Renal pelvis (tissue), 12 donors: ENCODE measurements at places on chromosomes 4 and X. TPM values are rescaled to one million over a fixed set of nuclear protein-coding genes. Genes with fewer than 3 reads are reported as not detected.

The BEND2 gene
- 0.08 TPM for polyA plus RNA-seq

The GAGE12E gene
- not detected for polyA plus RNA-seq

The RAB40A gene
- 4.8 TPM for polyA plus RNA-seq

The MAN2B2 gene
- polyA plus RNA-seq = 18.0 TPM

The IL21 gene
- polyA plus RNA-seq = not detected

The HOPX gene
- polyA plus RNA-seq = 11.0 TPM

The NR0B1 gene
- 0.47 TPM for polyA plus RNA-seq

The MAP7D2 gene
- polyA plus RNA-seq = 3.8 TPM

The NPNT gene
- polyA plus RNA-seq = 181 TPM

The CTAG1B gene
- not detected for polyA plus RNA-seq

The RS1 gene
- polyA plus RNA-seq = 0.12 TPM

The TMEM31 gene
- polyA plus RNA-seq = 1.6 TPM

The TIGD2 gene
- polyA plus RNA-seq = 11.6 TPM

The MUC7 gene
- 0.09 TPM for polyA plus RNA-seq

The ATG4A gene
- 12.2 TPM for polyA plus RNA-seq

The COL4A5 gene
- 138 TPM for polyA plus RNA-seq

The PRKG2 gene
- 1.6 TPM for polyA plus RNA-seq

The PKD2 gene
- polyA plus RNA-seq = 68.0 TPM

The ITGB1BP2 gene
- polyA plus RNA-seq = 1.6 TPM

The USP17L27 gene
- polyA plus RNA-seq = not detected

The TLR2 gene
- 6.5 TPM for polyA plus RNA-seq

The NSG1 gene
- 4.8 TPM for polyA plus RNA-seq

The TRIM61 gene
- 3.7 TPM for polyA plus RNA-seq

The NXF2 gene
- polyA plus RNA-seq = 0.45 TPM
